ENCODE measurements at places on chromosomes 4 and X.

GRCh38 chr4:66647476-66647875, 897.8 kb downstream of the CENPC start:
- no peak overlapping the region for H3K27ac ChIP-seq
- no peak overlapping the region for H3K4me3 ChIP-seq
- DNase-seq: no peak

GRCh38 chr4:138184886-138185285, 57.3 kb downstream of the SLC7A11 start:
- H3K27me3 ChIP-seq: no peaks in the 10 kb centered on the region
- no peak overlapping the region for H3K27ac ChIP-seq
- no peaks in the 10 kb centered on the region for H3K36me3 ChIP-seq
- H3K4me1 ChIP-seq: peaks cover 15% of the 10 kb centered on the region
- no peak for DNase-seq

DNA sequence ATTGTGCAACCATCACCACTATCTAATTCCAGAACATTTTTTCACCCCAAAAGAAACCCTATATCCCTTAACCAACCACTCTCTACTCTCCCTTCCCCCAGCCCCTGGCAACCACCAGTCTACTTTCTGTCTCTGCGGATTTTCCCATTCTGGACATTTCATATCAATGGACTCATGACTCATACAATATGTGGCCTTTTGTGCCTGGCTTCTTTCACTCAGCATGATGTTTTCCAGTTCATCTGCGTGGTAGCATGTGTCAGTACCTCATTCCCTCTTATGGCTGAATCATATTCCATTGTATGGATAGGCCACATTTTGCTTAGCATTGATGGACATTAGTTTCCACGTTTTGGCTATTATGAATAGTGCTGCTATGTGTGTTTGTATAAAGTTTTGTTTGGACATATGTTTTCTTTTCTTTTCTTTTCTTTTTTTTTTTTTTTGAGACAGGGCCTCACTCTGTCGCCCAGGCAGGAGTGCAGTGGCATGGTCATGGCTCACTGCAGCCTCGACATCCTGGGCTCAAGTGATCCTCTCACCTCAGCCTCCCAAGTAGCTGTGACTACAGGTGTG, 335.4 kb downstream of the BCOR start:
- H3K27ac ChIP-seq: no peak overlapping the region
- H3K36me3 ChIP-seq: no peaks in the 10 kb centered on the region
- no peak overlapping the region for H3K4me3 ChIP-seq

- H3K4me3 ChIP-seq: no peak overlapping the region
- H3K27me3 ChIP-seq: no peaks in the 10 kb centered on the region
- no peaks in the 10 kb centered on the region for H3K36me3 ChIP-seq
- H3K27ac ChIP-seq: no peak overlapping the region
- no peaks in the 10 kb centered on the region for H3K4me1 ChIP-seq
Measured at GRCh38 chrX:56974408-56974807, 20.9 kb downstream of the SPIN3 start.

DNA sequence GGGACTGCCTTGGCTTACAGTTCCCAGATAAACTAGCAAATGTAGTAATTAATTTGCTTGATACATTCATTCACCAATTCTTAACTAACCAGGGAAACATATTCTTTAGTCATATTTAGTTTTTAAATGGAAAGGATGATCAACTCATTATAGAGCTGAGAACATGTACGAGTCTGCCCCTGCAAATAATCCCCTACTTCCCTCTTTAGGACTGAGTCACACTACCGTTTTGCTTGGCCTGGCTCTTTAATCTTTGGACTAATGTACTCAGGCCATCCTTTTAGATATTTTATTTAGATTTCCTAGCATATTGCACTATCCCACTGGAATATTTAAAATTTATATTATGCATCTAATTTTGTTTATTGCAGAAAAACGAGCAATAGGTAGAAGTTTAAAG, 105.5 kb upstream of the LCORL start:
- no peak overlapping the region for H3K4me3 ChIP-seq
- no peaks in the 10 kb centered on the region for H3K36me3 ChIP-seq

DNA sequence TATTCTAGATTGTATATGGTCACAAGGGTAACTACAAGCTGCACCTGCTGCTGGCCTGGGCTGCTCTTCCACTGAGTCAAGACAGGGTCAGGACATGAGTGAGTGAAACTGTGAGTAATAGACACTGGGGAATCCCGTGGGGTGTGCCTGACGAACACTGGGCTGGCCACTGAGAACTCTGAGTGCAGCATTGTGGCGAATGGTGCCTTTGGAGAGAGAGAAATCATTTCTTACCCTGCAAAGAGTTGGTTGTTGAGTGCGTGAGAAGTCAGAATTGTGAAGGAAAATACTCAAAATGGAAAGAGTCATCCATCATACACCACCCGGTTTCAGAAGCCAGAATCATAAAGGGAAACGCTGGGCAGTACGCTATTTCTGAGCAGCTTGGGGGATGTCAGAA, 43.1 kb upstream of the LSM6 start:
- no peaks in the 10 kb centered on the region for H3K36me3 ChIP-seq
- H3K4me3 ChIP-seq: no peak overlapping the region
- H3K27ac ChIP-seq: no peak overlapping the region

GRCh38 chr4:126209147-126209546, 894.4 kb downstream of the FAT4 start:
- H3K27me3 ChIP-seq: no peaks in the 10 kb centered on the region
- H3K4me3 ChIP-seq: no peak overlapping the region
- H3K27ac ChIP-seq: no peak overlapping the region
- H3K4me1 ChIP-seq: no peaks in the 10 kb centered on the region
- DNase-seq: no peak

GRCh38 chr4:185529413-185529812, 5.9 kb downstream of the PDLIM3 start:
- no peak overlapping the region for H3K4me3 ChIP-seq
- no peaks in the 10 kb centered on the region for H3K4me1 ChIP-seq
- H3K27ac ChIP-seq: no peak overlapping the region
- no peaks in the 10 kb centered on the region for H3K36me3 ChIP-seq
- no peak for DNase-seq

- H3K4me1 ChIP-seq: peaks cover 34% of the 10 kb centered on the region
- no peaks in the 10 kb centered on the region for H3K27me3 ChIP-seq
- no peak for DNase-seq
Measured at GRCh38 chr4:87101543-87102199, 118.7 kb downstream of the KLHL8 start.

DNA sequence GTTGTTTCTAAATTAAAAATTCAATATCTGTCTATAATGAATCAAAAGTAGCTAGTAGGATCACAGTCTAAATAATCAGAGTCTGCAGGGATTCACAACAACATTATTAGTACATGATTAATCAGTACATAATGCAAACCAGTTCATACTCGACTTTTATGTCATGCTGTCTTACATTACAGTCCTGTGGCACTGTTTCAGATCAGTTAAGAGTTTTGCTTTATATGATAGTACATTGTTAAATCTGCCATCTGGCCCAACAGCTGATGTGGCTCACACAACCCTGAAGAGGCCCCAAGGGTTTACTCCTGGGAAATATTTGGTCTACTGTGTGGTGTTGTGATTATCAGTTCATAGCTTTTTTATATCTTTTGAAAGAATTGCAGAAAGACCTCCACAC, 247.1 kb upstream of the ETNPPL start:
- no peak overlapping the region for H3K4me3 ChIP-seq
- H3K27me3 ChIP-seq: no peaks in the 10 kb centered on the region
- DNase-seq: no peak
- no peaks in the 10 kb centered on the region for H3K36me3 ChIP-seq
- H3K27ac ChIP-seq: no peak overlapping the region

DNA sequence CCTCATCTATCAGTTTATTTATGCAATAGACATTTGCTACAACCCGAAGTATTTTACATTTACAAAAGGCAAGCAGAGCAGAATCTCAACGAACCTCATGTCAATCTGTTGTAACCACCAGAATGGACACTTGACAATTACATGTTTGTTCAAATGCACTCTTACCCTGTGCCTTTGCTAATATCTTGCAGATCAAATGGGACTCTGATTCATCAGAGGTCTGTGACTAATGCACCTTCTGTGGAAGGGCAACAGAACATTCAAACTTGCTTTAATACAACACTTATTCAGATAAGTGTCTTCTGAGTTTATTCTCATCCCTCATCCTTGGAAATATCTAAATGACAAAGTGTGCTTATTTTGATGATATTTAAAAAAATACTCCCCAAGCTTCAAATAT, 644.7 kb upstream of the PCDH10 start:
- H3K27ac ChIP-seq: no peak overlapping the region
- H3K4me1 ChIP-seq: no peaks in the 10 kb centered on the region
- no peak for DNase-seq
- no peaks in the 10 kb centered on the region for H3K27me3 ChIP-seq

GRCh38 chrX:39720945-39721344, 376.8 kb downstream of the BCOR start:
- no peaks in the 10 kb centered on the region for H3K27me3 ChIP-seq
- H3K4me3 ChIP-seq: no peak overlapping the region
- H3K36me3 ChIP-seq: no peaks in the 10 kb centered on the region

GRCh38 chr4:83771113-83771705, 235.3 kb downstream of the GPAT3 start:
- DNase-seq: no peak
- H3K27me3 ChIP-seq: no peaks in the 10 kb centered on the region
- H3K36me3 ChIP-seq: no peaks in the 10 kb centered on the region
- no peaks in the 10 kb centered on the region for H3K4me1 ChIP-seq
- no peak overlapping the region for H3K4me3 ChIP-seq

DNA sequence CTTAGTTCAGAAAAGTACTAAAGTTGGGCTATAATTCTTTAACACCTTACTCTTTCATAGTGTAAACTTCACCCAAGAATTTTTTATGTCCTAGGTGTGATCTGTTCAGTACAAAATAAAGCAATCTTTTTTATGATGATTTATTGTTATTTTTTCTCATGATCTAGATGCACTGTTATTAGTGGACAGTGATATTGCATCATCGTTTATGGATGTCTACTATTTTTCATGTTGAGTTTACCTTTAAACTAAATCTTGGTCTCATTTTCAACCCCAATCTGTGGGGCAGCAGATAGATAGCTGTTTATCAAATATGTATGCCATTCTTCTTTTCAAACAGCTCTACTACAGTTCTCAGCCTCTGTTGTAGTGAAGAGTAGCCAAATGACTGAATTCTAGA, 215.4 kb downstream of the UGT8 start:
- no peak overlapping the region for H3K27ac ChIP-seq
- no peaks in the 10 kb centered on the region for H3K27me3 ChIP-seq
- no peaks in the 10 kb centered on the region for H3K4me1 ChIP-seq
- H3K4me3 ChIP-seq: no peak overlapping the region

GRCh38 chrX:39439906-39440798, 638.9 kb downstream of the MID1IP1 start:
- H3K36me3 ChIP-seq: no peaks in the 10 kb centered on the region
- H3K27ac ChIP-seq: no peak overlapping the region
- no peak overlapping the region for H3K4me3 ChIP-seq
- H3K4me1 ChIP-seq: no peaks in the 10 kb centered on the region
- DNase-seq: no peak

DNA sequence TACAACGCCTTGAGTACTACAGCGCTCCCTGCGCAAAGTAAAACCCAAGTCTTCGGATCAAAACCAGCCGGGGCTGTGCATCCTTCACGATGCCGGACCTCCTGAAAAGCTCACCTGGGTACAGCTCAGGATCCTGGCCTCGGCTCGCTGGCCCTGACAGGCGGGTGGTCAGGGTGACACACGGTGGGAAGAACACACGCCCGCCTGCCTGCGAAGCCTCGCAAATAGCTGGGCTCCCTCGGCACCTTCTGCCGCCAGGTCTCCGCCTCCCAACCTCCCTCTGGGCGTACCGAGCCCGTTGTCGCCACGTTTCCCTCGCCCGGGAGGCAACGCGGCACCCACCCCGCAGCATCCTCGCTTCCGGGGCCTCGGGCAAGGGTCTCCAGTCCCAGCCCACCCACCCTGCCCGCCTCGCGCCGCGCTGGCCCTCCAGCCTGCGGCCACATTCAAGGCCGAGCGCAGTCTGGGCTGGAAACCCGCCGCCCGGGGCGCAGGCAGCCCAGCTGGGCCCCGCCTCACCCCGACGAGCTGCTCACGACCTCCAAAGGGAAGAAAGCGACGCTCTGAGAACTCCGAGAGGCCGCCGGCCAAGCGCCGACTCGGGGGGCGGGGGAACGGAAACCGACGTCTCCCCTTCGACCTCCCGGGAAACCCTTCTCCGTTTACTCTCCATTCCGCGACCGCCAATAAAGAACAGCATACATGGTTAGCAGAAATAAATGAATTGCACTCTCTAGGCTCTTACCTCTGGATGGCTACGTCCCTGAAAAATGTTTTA, 511 bp downstream of the PPM1K start:
- DNase-seq: peak; percentile 93
- H3K4me1 ChIP-seq: peaks cover 16% of the 10 kb centered on the region
- H3K27me3 ChIP-seq: no peaks in the 10 kb centered on the region
- no peaks in the 10 kb centered on the region for H3K36me3 ChIP-seq
- H3K27ac ChIP-seq: peak overlapping the region; percentile 95

DNA sequence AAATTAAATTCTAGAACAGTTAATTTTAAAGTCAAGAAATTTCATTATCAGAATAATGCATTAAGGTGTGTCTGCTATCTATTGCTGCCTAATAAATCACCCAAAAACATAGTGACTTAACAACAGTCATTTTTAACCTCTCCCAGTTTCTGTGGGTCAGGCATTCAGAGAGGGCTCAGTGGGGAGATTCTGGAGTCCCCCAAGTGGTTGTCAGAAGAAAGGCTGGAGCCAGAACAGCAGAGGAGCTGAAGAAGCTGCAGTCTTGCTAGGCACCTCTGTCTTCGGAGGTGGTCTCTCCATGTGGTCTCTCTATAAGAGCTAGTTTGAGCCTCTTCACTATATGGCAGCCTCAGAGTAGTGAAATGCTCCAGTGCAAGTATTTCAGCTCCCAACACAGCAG, 9.3 kb upstream of the HOPX start:
- DNase-seq: no peak
- no peaks in the 10 kb centered on the region for H3K4me1 ChIP-seq
- H3K36me3 ChIP-seq: no peaks in the 10 kb centered on the region
- H3K4me3 ChIP-seq: no peak overlapping the region
- no peaks in the 10 kb centered on the region for H3K27me3 ChIP-seq

DNA sequence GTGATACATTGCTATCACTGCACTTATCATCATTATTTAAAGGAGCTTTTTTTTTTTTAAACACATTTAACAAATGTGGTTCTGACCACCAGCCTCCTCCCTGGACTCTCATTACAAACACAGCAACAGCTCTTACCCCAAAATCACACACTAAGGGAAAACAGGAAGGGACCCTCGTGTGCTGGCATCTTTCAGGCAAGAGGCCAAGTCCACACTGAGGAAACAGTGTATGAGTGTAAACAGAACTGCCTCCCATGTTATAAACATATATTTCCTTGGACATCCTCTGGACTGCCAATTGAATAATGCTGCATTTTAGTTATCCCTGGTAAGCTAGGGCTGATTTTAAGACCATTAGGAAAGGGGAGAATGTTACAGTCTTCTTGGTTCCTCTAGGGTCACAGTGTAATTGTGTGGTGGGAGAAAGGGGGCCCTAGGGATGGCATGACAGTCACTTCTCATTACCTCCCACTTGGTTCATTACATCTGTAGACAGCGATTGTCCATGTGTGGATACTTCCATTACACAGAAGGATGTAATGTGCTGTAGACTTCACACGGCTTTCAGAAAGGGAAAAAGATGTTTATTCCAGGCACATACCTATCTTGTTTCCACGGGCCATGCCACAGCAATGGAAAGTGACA, 244.6 kb upstream of the TET2 start:
- H3K27me3 ChIP-seq: no peaks in the 10 kb centered on the region
- no peak overlapping the region for H3K27ac ChIP-seq
- DNase-seq: no peak
- H3K4me3 ChIP-seq: no peak overlapping the region
- no peaks in the 10 kb centered on the region for H3K36me3 ChIP-seq
- no peaks in the 10 kb centered on the region for H3K4me1 ChIP-seq

All from upper lobe of left lung (tissue), 6 donors.